ENCODE measurements at places on chromosomes 7 and 10. TPM values are rescaled to one million over a fixed set of nuclear protein-coding genes. Genes with fewer than 3 reads are reported as not detected.

LAMB4 gene
- not detected for total RNA-seq

DNA sequence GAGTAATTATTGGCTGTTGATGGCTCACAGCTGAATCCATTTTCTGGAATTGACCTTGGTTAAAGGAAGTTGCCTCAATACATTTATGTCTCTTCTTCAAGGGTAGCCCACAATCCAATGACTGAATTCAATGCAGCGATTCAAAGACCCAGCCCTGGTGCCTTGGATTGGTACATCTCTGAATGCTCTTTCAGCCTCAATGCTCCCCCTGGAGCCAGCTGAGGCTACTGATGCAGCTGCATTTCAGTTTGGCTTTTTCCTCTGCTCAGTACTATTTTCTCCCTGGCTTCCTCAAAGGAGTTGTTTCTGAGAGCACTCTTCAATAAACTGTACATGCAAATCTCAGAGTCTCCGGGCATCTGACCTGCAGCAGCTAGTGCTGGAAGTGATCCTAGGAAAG is 633 bp upstream of the EBLN1 start:
- DNase-seq = peak; percentile 8

RBM28 gene
- total RNA-seq = 26.9 TPM

ADCYAP1R1 gene
- total RNA-seq = not detected

- DNase-seq = no peak
Observed at GRCh38 chr7:132004529-132004928, 448.1 kb upstream of the PODXL start.

ARL5B gene
- total RNA-seq = 11.0 TPM

GRCh38 chr7:7978860-7979259 is 10.3 kb downstream of the GLCCI1 start:
- DNase-seq = no peak

FRMPD2 gene
- total RNA-seq = not detected

- no peak for DNase-seq
Observed at GRCh38 chr7:4556868-4557793, 125.0 kb upstream of the FOXK1 start.

PLEKHS1 gene
- total RNA-seq = not detected

- no peak for DNase-seq
Observed at GRCh38 chr10:21095073-21095472, 198.0 kb upstream of the NEBL start.

PPP1R17 gene
- total RNA-seq = not detected

DNA sequence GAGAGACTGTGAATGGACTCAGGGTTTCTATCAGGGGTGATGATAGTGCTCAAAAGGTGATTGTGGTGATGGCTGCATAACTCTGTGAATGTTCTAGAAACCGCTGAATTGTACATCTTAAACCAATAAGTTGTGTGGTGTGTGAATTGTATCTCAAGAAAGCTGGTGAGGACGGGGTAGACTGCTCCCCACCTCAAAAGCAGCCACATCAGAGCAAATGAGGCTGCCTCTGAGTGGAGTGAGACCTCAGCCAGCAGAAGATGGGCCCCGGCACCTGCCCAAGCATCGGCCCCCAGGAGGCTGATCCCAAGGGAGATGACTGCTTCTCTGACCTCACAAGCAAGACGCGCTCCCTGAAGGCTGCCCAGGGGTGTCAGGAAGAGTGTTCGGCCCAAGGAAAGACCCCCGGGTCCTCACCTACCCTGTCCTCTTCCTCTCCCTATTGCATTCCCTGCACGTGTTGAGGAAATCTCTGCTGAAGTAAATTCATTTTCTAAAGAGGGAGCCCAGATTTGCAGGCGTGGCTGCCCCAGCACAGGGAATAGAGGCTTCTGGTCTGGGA is 279.3 kb upstream of the SHH start:
- no peak for DNase-seq

OR2AE1 gene
- not detected for total RNA-seq

DNA sequence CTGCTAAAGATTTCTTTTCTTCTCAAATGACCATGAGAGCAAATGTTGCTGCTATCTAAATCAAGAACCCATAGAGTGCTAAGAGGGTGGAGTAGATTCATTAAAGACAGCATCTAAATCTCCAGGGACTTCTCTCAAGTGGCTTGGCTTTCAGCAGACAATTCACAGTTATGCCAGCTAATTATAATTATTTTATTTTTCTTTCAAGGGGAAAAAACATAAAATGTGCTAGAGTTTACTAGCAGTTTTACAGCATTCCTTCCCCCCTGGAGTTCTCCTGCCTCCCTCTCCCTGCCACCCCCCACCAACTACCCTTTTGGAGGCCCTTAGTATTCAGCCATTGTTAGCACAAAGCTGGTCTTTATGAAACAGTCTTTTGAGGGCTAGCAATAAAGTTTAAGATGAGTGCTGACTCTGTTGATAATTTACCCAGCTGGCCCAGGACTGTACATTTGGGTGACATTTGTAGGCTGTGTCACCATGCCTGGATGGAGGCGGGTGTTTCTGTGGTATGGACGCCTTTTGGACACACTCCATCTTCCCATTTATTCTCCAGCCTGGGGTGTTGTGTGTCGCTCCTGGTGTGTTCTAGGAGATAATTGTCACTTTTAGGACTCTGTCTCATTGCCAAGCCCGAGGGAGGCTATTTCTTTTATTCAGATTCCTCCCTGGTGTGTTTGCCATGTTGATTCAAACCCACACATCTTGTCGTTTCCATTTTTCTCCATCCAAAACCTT is 160.2 kb downstream of the CREB5 start:
- DNase-seq = no peak

DNA sequence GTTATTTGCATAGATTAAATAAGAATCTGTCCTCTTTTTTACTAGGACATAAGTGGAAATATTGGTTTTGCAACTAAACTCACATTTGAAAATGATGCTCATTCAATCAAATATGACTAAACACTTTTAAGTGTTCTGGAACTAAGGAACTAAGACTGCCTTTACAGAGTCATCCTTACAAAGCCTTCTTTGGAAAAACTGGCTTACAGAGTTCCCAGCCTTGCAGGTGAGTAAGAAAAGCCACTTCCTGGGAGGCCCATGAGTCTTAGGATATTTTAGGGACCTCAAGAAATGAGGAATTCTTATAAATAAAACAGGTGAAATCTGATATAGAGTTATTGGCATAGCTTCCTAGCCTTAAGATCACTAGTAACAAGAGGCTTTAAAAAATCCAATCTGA is 135.5 kb downstream of the ALOX5 start:
- no peak for DNase-seq

DNA sequence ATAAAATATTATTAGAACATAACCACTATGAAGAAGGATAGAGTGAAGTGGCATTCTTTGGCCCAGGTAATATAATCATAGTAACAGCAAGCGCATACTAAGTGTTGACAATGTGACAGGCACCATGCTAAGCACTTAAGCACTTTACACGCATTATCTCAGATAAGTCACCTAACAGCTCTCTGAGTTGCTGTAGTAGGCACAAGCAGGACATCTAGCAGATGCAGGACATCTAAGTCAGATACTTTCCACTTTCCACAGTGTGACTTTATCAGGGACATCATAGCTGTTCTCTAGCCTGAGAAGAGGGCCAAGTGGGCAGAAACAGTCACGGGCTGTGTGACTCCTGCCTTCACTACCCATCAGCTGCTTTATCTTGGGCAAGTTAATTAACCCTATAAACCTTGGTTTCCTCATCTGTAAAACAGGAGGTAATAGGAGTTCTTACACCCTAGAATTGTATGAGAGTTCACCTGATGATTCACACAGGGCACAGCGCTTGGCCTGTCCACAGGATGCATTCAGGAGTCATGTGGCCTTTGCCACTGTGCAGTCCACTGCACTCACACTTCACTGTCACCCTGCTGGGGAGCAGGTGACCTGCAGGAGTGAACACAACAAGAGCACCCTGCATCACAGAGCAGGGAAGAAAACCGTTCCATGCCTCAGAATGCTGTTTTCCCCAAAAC is 12.5 kb downstream of the LIPA start:
- DNase-seq = no peak

DNA sequence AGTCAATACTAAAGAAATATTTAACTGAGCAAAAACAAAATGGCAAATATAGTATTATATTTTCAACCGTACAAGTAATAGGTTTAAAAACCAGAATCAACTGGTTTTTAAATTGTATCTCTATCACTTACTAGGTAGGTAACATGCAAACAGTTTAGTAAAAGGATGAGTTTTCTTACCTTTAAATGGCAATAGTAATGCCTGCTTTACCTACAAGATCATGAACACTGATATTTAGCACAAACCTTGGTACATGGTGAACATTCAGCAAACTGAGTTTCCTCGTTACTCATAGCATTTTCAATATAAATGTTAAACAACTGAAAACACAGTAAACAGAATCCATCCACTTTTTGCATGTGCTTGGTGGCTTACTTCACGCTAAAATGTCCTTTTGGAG is 389.1 kb downstream of the PARD3 start:
- no peak for DNase-seq

DNA sequence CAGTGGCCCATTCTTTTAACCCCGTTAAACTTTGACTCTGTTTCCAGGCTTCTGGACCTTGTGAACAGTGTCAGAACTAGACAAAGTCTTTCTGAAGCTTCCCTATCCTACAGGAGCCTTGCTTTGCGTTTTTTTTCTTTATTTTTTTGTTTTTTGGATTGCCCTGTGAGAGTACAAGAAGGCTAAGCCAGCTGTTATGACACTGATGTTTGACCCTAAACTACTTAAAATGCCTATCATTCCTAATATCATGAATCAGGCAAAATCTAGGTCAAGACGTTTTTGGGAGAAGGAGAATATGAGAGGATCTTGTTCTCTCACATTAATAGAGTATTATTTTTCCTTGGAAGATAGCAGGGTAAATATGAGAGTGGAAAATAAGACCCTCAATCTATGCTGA is 79.8 kb downstream of the EPDR1 start:
- no peak for DNase-seq

GRID1 gene
- not detected for total RNA-seq

GPR158 gene
- 0.83 TPM for total RNA-seq

GRCh38 chr10:24120646-24121045 is 88.3 kb upstream of the KIAA1217 start:
- DNase-seq = no peak

- DNase-seq = no peak
Observed at GRCh38 chr10:52099026-52099600, 215.0 kb upstream of the DKK1 start.

SPDYE2B gene
- total RNA-seq = not detected

DNA sequence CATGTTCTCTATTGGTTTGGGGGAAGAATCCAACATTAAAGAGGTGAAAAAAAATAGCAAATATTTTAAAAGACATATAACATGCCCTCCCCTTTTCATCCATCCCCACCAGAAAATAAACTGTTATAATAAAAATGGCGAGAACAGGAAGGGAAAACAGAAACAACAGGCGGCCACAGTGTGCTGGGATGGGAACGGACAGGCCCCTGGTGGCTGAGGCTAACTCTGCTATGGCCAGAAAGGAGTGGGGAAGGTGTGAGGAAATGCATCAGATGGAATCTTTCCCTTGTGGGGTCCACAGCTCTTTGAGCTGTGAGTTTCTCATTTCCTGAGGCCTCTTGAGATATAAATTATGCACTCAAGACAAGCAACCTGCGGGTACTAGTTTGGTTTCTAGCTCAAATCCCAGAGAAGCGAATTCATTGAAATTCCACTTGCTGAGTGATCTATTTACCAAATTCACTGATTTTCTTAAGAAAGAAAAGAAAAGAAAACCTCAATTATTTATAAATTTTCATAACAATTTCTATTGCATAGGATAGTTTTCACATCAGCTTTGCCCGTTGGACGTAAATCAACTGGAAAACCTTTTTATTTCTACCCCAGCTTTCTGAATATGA is 139.5 kb downstream of the BMPER start:
- DNase-seq = no peak

PARG gene
- total RNA-seq = 22.8 TPM

DNA sequence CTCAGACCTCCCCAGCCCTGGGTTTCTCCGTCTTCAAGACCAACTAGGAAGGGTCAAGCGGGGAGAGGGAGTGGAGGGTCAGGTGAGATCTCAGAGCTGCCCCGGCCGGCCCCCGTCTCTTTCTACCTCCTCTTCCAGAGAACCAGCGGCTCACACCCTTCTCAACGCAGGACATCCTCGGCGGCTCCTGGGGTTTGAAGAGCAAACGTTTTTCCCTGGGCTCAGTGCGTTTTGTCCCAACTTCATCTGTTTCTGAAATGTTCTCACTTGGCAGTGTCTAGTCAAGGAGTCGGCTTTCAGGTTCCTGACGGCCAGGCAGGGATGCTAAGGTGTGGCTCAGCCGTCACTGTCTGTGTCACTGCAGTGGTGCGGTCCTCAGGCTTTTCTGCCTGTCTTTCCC is 416.4 kb upstream of the FOXK1 start:
- DNase-seq = no peak

DNA sequence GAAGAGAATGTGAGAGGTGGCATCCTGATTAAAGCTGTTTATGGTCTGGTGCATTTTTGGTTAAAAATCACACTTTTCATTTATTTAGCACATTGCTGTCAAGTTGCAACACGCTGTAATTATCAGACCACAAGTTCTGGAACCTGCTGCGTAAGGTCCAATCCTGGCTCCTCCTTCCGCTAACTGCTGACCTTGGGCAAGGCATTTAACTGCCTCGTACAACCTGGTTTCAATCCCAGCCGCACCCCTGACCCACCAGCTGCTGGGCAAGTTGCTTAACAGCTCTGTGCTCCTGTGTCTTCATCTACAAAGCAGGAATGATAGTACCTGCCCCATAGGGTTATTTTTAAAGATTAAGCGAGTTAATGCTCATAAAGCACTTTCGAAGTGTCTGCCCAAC is 281.8 kb downstream of the PAXIP1 start:
- DNase-seq = no peak

- DNase-seq = peak; percentile 31
Observed at GRCh38 chr10:133275684-133276092, 980 bp downstream of the ADAM8 start.

DNA sequence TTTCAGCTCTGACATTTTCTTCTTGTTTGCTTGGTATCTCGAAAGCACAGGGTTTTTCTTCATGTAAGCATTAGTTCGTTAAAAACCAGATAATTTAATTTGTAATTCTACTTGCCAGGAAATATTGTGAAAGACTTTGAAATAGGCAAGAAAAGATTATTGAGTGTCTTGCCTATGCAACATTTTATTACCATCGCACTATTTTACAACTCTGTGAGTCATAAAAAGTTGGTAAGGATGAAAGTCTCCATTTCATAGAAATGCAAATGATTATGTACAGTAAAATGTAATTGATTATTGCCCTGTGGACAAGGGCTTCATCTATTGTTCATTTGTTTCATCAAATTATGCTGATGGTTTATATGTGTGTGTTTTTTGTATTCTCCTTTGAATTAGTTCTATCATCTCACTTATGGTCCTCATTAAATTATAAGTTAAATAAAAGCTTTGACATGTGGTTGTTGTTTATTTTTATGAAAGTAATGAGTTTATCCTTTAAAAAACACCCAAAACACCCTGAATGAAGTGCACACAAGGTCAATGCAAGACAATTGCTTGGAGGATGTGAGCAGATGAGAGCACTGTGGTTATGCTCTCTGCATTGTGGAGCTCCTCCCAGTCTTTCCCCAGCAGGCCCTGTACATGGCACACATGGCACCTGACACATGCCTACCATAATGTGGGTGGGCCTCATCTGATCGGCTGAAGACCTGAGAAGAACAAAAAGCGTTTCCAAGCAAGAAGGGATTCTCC is 230.8 kb downstream of the CXCL12 start:
- no peak for DNase-seq

GRCh38 chr7:26978146-26978545 is 113.8 kb upstream of the SKAP2 start:
- DNase-seq = no peak

SUGCT gene
- not detected for total RNA-seq

GRCh38 chr7:151631570-151631952 is 111.9 kb upstream of the RHEB start:
- peak; percentile 59 for DNase-seq

SLC16A9 gene
- not detected for total RNA-seq

Data from HT-29 (cell line).